ENCODE measurements at places on chromosomes 4 and X. TPM values are rescaled to one million over a fixed set of nuclear protein-coding genes. Genes with fewer than 3 reads are reported as not detected.

MAMLD1 gene
- total RNA-seq, result 1.8 TPM

- no peak for DNase-seq
Measured at GRCh38 chrX:102546828-102547493, 30.4 kb upstream of the TMSB15A start.

XKRX gene
- total RNA-seq, result not detected

REPS2 gene
- 7.6 TPM for total RNA-seq

GAGE12F gene
- not detected for total RNA-seq

NUDT11 gene
- total RNA-seq, result 0.14 TPM

All from left ventricle myocardium inferior (tissue), 1 donor.